NCI-H2029 treated with DMSO at 0.1 percent for 48 hours (cell line): ENCODE measurements at places on chromosomes 3 and 15.

- no peak for DNase-seq
Measured at GRCh38 chr3:44069276-44069675, 172.4 kb upstream of the TOPAZ1 start.

GRCh38 chr3:124007186-124007585, 15.3 kb upstream of the ROPN1 start:
- no peak for DNase-seq

GRCh38 chr3:170942011-170942410, 33.6 kb upstream of the EIF5A2 start:
- DNase-seq, result no peak

DNA sequence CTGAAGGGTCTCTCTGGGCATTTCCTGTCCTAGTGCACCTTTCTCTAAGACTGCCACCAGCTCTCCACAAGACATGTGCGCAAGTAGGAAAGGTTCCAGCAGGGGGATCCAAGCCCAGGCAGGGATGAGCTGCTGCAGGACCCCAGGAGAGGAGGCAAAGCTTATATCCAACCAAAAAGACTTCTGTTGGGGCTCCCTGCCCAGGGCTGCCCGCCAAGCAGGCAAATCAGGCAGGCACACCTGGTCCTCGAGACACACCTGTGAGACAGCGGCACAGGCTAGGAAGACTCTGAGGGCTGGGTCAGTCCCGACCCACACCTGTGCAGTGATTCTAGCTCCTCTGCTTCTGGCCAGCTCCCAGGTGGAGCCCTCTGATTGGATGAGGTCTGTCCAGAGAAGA, 80.6 kb downstream of the MYLK start:
- no peak for DNase-seq

DNA sequence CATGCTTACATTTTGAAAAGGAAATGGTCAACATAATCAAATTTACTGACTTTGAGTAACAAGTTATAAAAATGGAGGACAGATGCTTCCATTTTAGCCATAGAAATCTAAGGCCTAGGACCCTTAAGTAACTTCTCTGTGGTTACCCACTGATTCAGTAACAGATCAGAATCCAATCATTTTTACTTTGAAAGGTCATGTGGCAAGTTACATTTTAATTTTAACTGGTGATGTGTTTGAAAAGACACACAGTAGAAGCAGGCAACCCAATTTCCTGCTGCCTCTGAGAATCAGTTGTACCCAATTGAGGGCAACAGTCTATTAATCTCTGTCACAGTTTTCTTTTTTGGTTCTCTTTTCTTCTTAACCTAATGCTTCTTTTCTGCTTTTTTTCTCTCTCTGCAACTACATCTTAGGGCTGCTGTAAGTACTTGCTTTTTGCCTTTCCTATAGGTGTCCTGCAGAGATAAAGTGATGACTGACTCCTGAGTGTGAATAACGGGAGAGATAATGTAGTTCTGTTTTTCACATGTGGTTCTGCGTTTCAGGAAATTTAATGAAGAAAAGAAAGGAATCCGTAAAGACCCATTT, 3.3 kb downstream of the ZWILCH start:
- DNase-seq, result no peak

GRCh38 chr3:50221411-50222168, 14.4 kb upstream of the GNAI2 start:
- no peak for DNase-seq

DNA sequence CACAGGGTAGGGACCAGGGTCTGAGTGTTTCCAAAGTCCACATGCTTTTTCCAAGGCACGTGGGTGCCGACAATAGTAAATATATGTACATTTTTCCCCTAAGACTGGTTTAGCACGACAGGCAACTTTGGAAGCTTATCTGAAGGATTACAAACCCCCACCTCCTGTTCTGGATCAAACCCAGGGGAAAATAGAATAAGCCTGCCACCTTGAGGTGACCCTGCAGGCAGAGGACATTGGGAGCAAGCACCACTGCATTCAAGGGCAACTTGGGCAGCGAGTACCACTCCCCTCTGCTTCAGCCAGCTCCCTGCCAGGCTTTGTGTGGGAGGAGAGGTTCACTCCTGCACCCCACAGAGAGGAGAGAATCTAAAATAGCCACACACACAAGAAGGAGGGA, 44.8 kb downstream of the KBTBD12 start:
- DNase-seq, result no peak

DNA sequence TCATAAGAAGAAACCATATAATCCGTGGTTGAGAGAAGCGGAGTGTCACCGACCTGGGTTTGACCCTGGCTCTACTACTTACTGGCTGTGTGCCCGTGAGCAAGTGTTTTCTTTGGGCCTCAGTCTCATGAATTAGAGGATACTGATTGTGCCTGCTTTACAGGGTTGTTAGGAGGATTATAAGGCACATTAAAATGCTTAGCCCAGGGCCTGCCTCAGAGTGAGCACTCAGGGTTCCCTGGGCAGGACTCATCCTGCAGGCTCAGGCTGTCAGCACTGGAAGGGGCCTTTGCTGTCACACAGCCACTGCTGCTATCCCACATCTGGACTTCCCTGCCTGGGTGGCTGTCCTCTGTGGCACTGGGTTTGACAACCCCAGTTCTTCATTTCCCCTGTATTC, 4.7 kb downstream of the PLA2G4F start:
- no peak for DNase-seq

- no peak for DNase-seq
Measured at GRCh38 chr3:51794206-51794605, 15.2 kb upstream of the IQCF6 start.

DNA sequence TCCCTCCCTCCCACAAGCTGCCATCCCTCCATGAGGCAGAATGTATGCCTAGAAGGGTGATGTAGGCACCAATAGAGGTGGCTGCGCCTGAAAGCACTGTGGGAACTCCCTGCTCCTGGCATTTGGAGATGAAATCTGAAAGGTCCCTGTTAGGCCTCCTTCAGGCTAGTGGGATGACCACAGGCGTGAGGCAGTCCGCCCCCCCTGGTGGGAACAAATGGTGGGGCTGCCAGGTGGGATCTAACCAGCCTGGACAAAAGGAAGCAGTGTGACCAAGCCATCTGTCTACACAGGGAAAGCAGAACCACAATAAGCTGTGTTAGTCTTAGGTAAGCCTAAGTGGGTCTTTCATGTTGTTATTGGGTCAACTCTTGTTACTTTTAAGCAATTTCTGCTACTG, 25.3 kb downstream of the IL5RA start:
- no peak for DNase-seq

DNA sequence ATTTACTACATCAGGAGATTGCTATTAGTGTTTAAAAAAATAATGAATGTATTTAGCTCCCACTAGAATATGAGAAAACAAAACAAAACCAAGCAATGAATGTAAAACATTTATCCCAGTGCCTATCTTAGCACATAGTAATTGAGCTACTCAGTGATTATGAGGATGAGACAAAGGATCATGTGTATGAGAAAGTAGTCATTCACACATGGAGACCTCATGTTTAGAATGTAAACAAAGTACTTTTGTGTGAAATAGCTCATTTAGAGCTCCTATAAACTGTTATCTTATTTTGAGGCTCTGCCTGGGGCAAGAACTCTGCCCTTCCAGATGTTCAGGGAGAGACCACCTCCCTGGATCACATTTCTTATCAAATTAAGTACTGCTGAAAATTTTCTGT, 236.8 kb downstream of the LRRN1 start:
- no peak for DNase-seq

- DNase-seq, result no peak
Measured at GRCh38 chr3:57992452-57993213, 15.6 kb upstream of the FLNB start.

- DNase-seq, result no peak
Measured at GRCh38 chr15:41886741-41887140, 7.1 kb downstream of the SPTBN5 start.

- DNase-seq, result peak; percentile 58
Measured at GRCh38 chr3:123068601-123069381, 2.0 kb downstream of the PDIA5 start.

DNA sequence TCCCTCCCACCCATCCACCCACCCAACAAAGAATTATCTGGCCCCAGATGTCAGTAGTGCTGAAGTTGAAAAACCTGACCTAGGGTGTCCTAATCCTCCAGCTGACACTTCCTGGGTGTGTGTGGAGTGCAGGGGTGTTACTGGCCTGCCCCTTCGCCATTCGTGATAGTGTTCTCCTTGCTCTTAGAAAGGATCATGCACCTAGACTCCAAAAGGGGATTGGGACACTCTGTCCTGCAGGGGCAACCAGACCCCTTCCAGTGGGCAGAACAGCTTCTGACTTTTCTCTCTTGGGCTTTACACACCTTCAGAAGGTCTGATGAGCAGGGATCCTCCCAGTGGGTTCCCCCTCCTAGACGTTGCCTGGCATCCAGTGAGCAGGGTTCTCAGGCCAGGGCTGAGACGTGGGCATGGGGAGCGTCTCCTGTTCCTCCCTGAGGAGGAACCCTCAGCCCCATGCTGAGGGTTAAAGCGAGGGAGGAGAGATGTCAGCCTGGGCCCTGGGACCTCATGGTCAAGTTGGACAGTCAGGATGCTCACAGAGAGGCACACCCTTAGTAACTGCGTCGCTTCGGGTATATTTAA, 75.0 kb downstream of the AAGAB start:
- DNase-seq, result no peak

DNA sequence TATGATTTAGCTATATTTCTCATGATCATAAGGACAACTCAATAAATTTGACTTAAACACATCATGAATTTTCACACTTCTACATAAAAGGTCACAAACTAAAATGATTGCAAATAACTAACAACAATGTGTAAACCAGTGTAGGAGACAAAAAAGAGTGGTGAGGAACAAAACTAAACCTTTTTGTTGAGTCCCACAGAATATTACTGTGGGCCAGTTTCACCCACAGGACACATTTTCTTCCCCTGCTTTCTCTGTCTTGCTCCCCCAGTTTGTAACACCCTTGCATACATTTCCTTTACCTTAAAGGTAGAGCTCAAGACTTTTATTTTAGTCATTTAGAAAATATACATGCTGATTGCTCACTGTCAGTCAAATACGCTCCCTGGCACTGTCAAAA, 130.9 kb upstream of the GOLGA6L6 start:
- no peak for DNase-seq

DNA sequence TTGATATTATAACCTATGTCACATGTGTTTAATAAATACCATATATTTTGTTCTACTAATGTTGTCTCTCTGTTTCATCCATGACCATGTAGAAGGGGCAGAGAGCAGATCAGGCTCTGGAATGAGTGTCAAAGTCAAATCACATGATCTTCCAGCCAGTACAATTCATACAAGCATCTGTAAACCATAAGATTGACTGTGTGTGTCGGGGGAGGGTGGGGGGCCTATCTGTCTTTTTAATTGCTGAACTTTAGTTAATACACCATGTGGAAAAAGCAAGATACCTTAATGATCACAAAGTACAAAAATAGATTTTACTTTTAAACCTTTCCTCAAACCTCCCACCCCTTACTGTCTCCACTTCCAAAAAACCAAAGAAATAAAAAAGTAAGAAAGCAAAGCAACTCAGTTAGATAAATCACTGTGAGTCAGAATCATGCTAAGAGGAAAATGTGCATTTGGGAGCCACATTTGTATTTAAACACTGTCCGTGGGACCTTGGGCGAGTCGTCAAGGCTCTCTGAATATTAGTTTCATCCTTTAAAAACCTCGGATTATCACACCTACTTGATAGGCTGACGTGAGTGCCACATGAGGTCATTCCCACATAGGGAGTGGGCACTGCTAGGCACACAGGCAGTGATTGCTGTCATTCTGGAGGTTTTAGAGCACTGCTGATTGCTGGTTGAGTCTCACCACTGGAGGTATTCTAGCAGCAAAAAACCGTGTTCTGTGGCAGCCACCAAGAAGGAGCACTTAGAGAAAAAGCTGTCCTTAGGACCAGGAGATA, 21.0 kb upstream of the POLR2M start:
- no peak for DNase-seq

DNA sequence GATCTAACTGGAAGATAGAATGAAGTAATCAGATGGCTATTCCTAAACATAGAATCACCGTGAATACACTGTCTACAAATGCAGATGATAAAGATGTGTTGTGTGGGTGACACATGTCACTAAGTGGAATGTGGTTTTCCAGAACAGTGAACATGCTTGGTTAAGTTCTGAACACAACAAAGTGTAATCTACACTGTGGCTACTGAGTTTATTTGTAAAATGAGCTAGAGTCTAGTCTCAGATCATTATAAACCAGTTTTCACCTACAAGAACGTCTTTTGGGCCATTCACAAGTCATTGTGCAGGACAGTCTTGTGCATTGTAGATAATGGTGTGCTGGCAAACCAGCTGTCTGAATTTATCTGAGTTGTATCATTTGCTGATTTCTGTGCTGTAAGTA, 35.3 kb downstream of the OXNAD1 start:
- DNase-seq, result no peak

- no peak for DNase-seq
Measured at GRCh38 chr3:99747915-99748314, 69.7 kb upstream of the CMSS1 start.

GRCh38 chr3:88019024-88019423, 39.8 kb downstream of the CGGBP1 start:
- DNase-seq, result no peak

- DNase-seq, result no peak
Measured at GRCh38 chr3:178048768-178049167, 487.5 kb upstream of the KCNMB2 start.

- DNase-seq, result no peak
Measured at GRCh38 chr3:158749526-158749925, 17.3 kb upstream of the RARRES1 start.

DNA sequence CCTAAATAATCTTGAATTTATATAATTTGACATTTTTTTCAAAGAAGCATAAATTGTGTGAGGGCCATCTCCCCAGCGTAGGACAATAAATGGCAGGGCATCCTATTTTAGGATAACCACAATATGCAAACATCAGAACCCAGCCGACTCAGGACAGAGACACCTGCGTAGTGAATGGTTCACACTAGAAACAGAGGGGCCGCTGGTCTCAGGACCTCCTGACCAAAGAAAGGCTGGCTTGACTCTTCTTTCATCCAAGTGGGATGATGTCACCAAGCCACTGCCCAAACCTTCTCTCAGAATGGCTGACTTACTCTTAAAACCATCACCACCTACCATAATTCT, 162.1 kb downstream of the FOXP1 start:
- no peak for DNase-seq

DNA sequence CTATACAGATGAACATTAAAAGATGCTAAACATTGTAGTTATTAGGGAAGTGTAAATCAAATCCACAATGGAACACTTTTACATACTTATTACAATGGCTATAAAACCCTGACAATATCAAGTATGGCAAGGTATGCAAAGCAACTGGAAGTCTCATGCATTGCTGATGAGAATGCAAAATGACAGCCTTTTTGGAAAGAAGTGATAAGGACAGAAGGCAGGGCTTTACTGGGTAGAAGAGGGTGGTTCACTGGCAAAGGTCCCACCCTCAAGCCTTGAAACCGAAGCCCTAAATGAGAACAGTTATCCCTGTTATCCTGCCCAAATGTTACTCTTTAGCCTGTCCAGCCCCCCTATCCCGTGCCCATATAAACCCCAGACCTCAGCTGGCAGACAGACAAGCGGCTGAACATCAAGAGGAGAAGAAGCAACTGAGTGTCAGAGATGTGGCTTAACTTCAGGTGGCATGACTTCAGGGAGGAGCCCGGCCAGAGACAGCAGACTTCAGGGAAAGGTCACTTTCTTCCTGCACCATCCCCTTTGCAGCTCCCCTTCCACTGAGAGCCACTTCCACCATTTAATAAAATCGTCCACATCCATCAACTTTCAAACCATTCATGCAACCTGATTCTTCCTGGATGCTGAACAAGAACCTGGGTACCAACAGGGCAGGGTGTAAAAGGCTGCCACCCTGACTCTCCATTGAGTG, 732 bp upstream of the GCSAM start:
- no peak for DNase-seq

GRCh38 chr3:66449411-66449974, 51.3 kb downstream of the LRIG1 start:
- DNase-seq, result no peak
